Stimulated activated CD8-positive, alpha-beta memory T cell treated with anti-CD3 and anti-CD28 coated beads, Interleukin-7, amount 100 ng/mL, for 1 hour (primary cell): ENCODE measurements at places on chromosomes 13 and 19.

DNA sequence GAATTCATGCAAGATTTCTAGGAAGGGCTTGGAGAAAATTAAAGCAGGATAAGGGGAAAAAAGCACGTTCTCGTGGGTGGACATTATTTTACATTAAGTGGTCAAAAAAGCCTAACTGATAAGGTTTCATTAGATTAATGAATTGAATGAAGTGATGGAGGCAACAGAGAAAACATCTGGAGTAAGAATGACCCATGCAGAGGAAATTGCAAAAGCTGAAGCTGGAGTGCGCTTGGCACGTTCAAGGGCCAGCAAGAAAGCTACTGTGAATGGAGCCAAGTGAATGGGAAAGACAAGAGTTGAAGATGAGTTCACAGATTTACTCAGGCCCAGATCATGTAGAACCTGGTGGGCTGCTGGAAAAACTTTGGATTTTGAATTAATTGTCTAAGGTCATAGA is 777.9 kb downstream of the DACH1 start:
- no peak for DNase-seq

- DNase-seq: no peak
These were observed 1.7 kb upstream of the KLK13 start for GRCh38 chr19:51066393-51067186.

- DNase-seq: no peak
These were observed 16.0 kb downstream of the ZNF582 start for GRCh38 chr19:56377105-56377924.

DNA sequence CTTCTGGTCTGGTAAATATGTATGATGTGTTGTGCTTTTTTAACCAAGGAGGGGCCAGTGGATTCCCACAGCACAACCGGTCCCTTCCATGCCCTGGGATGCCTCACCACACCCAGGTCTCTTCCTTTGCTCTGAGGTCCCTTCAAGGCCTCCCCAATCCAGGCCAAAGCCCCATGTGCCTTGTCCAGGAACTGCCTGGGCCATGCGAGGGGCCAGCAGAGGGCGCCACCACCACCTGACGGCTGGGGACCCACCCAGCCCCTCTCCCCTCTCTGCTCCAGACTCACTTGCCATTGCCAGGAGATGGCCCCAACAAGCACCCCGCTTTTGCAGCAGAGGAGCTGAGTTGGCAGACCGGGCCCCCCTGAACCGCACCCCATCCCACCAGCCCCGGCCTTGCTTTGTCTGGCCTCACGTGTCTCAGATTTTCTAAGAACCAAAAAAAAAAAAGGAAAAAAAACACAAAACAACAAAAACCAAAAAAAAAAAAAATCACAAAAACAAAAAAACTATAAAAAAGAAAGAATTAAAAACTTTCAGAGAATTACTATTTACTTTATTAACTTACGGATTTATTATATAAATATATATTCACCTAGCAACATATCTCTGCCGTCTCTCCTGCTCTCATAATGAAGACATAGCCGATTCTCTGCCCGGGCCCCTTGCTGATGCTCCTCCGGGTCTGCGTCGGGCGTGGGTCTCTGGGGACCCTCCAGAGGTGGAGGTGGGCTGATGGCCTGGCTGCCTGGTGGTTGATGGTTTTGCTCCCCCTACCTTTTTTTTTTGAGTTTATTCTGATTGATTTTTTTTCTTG is 14.4 kb downstream of the CAPN12 start:
- DNase-seq: peak; percentile 49

DNA sequence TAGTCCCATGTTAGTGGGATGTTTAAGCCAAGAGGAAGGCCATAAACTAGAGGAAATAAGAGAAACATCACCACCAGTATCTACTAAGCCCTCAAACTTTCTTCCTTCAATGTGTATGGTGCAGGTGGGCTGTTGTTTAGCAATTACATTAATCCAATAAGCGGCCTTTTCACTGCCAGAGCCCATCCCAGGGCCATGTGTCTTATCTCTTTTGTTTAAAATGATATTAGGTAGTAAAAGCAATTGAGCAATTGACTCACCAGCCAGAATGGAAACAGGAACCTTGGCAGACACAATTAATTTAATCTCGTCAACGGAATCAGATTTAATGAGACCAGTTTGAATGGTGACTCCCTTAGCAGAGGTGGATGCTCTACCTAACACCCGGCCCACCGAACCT is 1503.5 kb downstream of the UQCRFS1 start:
- no peak for DNase-seq

DNA sequence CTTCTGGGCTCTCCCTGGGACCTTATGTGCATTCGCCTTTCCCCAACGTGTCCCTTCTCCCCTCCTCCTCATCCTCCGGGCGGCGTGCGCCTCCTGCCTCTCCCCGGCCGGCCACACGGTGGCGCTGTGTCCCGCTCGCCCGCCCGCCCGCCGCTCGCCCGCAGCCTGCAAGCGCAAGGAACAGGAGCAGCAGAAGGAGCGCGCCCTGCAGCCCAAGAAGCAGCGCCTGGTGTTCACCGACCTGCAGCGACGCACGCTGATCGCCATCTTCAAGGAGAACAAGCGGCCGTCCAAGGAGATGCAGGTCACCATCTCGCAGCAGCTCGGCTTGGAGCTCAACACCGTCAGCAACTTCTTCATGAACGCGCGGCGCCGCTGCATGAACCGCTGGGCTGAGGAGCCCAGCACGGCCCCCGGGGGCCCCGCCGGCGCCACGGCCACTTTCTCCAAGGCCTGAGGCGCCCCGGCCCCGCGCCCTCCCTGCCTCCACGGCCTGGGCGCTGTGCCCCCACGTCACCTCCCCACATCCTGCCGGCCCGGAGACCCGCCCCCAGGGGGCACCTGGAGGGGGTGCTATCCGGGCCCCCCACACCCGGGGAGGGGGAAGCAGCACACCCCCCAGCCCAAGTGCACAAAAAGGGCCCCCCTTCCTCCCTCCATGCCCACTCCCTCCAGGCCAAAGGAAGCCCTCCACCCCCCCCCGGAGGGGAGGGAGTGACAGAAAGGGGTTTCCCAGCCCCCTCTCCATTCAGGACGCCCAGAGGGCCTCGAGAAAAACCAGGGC is 21.9 kb downstream of the ONECUT3 start:
- no peak for DNase-seq

DNA sequence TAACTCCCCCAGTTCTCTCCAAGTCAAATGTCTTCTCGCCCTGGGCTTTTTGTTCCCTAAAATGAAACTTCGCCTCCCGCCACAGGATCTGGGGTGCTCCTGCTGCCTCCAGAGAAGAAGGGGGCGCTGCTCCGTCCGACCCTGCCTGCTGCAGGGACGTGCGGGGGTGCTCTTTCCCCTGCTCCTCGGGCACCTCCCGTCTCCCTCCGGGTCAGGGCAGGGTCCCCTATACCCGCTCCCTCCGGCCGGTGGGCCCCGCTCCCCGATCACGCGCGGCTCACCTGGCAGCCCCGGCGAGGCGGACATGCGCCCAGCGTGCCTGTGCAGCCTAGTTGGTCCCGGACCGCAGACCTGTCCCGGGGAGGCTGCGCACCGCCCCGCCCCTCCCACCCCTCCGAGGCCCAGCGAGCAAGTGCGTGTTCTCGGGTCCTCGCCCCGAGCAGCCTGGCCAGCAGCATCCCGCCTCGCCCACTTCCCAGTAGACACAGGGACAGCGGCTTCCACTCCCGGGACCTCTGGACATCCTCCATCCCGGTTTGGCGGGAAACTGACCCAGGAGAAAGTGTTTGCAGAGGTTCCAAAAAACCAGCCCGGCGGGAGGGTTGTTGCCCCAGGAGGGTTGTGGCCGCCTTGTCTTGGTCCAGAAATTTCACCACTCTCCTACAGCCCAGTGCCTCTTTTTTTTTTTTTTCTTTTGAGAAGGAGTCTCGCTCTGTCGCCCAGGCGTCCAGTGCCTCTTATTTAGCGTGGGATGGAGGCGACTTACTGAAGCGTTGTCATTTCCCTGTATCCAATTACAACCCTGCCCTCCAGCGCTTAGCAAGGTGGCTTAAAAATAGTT is at the start of gene OXGR1:
Gene OXGR1 (minus strand): TSS at position 460 of the 841 bp plus-strand sequence. CDS start 6,717 bp downstream, outside the sequence.
- DNase-seq: no peak

DNA sequence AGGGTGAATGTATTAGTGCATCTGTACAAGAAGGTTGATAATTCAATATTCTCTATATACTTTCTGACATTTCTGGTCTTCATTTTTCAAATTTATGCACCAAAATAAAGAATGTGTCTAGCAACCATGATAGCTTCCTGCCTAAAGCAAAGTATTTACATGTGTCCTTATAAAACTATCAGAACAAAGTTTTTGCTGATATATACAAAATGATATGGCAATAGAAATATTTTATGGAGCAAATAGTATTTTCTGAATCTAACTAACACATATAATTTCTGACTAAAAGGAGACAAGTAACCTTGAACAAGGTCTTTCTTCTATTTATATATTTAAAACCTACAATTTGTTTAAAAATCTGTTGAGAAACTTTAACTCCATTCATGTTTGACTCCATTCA is 184.9 kb downstream of the DIAPH3 start:
- DNase-seq: no peak

GRCh38 chr19:1073063-1073955 is 6.3 kb downstream of the ARHGAP45 start:
- DNase-seq: no peak
